ENCODE measurements at places on chromosomes 1 and 21.
A peak's percentile ranks its signal among the peaks of the same experiment; 100 is the strongest.

- DNase-seq = no peak
These were observed 374.8 kb downstream of the BRINP3 start for GRCh38 chr1:190102757-190103326.

DNA sequence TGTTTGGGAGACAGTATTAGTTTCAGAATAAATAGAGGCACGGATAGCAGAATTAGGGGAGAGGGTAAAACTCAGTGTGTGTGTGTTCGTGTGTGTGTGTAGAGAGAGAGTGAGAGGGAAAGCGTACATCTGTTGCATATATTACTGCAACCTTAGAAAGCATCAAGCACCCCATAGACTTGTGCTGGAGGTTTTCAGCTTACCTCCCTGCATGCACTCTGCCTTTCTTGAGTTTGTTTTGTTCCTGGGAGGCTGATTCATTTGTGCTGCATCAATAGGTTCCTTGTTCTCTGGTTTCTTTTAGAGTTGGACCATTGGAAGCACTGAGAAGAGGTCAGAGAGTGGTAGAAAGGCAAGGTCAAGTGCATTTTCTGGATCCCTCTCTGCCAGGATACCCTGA, 104.4 kb upstream of the KCNK1 start:
- DNase-seq = no peak

DNA sequence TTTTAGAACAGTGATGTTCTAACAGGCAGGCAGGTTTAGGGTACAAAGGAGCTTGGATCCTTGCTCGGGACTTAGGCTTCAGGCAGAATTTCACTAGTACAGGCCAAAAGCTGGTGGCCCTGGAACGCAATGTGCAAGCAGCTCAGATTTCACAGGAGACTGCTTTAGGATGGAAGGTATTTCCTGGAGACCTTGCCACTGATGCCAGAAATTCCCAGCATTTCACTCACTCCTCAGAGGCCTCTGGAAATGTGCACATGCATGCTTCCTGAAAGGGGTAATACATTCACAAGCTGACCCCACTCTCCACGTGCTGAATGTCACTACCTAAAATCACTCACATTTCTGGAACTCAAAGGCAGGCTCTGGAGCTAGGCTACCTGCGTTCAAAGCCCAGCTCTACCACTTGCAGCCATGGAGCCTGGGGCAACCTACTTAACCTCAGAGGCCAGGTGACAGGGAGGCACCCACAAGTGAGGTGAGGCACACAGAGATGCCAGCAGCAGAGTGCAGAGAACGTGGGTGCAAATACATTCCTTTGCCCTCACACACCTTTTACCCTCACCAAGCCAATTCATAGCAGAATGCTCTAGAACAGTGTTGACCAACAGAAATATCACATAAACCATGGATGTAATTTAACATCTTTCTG, 56.5 kb downstream of the CDC7 start:
- DNase-seq = no peak

DNA sequence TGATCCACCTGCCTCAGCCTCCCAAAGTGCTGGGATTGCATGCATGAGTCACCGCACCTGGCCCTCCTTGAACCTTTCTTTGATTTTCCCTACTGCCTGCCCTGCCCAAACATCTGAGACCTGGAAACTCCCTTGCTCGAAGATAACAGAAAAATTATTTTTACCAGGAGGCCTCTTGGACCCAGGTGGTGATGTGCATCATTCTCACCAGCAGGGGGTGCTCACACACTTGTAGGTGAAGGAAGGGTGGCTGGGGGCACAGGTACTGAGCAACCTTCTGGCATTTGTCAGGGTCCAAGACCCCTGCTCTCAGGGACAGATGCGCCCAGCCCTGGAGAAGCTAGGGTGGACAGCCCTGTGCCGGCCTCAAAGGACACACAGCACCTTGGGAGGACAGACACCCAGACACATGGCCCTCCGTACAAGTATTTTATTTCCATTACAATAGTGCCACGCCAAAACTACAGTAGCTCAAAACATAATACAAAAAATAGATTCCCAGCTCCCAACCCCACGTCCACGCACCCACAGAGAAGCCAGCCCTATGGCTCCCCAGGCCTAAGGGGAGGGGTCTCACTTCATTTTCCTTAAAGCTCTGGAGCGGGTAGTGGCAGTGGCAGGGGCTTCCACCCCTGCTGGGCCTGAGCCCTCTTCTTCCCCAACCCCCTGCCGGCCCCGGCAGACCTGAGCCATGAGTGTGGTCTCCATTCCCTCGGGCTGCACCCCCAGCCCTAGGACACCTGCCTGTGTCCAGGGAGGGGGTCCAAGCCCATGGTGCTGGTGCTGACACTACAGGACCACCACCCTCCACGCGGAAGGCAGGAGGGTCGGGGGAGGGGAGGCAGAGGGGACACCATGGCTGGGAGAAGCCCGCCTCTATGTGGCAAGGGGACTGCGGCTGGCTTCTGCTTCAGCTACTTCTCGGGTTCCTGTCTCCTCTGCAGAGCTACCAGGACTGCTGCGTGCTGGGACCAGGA, 40.4 kb upstream of the EIF4G3 start:
- peak; percentile 41 for DNase-seq

- no peak for DNase-seq
These were observed 8.3 kb downstream of the CFHR2 start for GRCh38 chr1:196951711-196952394.

- DNase-seq = no peak
These were observed 63.4 kb downstream of the TRIM11 start for GRCh38 chr1:228343191-228343661.

- DNase-seq = no peak
These were observed 16.3 kb downstream of the AGMAT start for GRCh38 chr1:15568387-15569073.

- DNase-seq = no peak
These were observed 14.1 kb upstream of the WNT9A start for GRCh38 chr1:227961651-227962466.

All from NCI-H524 (cell line).